ENCODE measurements at places on chromosomes 6 and 20.

DNA sequence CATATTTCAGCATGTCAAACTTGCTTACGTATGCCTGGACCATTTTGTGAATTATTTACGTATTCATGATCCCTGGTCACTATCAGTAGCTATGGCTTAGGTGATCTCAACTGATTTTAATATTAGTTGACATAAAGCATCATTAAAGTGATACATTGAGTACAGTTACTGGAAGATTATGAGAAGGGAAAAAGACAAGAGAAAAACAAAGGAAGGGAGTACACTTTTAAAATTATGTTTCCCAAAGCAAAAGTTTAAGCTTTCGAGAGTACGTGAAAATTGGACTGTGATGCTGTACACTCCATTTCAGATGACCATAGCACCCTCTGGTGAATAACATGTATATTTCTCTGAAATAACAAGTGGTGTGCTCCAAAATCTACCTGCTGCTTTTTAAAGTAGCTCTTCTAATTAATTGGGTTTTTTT is 215.0 kb upstream of the HSF2 start:
- no peak for DNase-seq

DNA sequence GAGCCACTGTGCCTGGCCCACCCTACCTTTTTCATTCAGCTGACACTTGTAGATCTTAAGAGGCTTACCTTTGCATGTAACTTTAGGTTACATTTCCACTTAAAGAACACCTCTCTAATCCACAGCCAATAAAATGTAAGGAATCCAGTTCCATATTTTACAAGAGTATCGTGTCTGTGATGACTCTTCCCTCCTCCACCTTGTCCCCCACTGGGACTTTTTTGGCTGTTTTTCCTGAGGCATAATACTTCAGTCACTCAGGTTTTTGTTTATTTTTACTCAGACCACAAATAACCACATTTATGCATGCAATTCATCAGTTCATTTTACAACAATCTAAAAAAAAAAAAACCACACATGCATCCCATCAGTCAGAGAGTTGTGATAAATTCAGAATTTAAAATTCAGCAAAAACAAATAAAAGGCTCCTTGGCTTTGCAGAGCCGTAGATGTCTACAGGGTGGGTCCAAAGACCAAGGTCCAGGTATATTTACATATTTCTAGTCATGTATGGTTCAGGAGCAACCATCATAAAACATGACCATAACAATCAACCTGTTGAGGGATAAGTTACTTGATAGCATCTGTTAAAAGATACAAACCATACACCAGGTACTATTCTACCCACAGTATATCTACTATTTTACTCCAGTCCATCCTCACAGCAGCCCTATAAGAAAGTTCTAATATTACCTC is 9.9 kb downstream of the ATXN1 start:
- DNase-seq = no peak

DNA sequence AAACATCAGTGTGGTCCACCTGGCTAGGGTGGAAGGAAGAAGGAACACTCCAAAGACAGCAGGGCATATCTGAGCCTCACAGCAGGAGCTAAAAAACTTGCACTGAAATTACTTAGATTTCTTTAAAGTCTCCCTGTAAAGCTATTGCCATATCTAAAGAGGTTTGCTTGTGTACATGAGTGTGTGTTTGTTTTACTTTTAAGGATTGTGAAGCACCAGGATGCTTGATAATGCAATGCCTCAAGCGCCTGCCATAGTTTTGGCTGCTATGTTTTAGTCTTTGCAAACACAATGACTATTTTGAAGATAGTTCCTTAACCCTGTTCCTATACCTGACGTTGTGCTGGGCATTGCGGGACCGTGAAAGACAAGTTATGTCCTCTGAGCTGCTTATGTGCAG is 65.0 kb downstream of the ID4 start:
- DNase-seq = no peak

DNA sequence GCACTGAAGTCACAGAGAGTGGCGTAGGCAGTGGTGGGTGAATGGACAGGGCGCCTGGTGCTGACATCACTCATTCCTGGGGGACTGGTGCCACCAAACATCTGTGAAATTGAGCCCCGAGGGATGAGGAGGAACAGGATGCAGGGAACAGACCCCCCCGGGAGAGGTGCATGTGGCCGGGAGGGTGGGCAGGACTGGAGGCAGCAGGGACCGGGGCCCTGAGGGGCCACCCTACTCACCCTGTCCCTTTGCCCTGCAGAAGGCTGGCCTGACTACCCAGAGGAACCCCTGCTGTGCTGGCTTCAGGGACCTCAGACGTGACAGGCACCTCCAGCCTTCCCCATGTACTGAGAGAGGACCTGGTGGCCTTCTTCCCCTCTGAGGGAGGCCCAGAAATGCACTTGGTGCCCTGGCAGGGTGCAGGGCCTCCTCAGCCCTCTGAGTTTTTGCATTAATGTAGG is 25.1 kb downstream of the SYNDIG1 start:
- DNase-seq = no peak

GRCh38 chr20:57386762-57387161 is 4.4 kb upstream of the RBM38 start:
- DNase-seq = no peak

DNA sequence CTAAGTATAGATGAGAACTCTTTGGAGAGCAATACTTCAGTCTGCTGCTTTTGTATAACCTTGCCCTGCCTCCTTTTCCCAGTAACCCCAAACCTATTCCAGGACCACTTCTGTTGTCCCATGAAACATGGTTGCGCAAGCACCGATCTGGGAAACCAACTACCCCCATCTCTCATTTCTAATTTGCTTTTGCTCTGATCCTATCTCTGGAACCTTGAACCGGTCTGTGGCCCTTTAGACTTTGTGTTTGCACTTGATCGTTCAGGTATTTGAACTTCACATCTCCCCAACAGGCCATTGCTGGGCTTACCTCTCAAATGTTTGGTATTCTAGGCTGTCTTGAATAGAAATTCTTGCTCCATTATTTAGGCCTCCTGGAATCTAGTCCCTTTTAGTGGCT is 25.0 kb downstream of the L3MBTL3 start:
- no peak for DNase-seq

- no peak for DNase-seq
Observed at GRCh38 chr20:36173451-36173933, 19.0 kb downstream of the EPB41L1 start.

GRCh38 chr6:121504227-121504626 is 68.8 kb downstream of the GJA1 start:
- no peak for DNase-seq

DNA sequence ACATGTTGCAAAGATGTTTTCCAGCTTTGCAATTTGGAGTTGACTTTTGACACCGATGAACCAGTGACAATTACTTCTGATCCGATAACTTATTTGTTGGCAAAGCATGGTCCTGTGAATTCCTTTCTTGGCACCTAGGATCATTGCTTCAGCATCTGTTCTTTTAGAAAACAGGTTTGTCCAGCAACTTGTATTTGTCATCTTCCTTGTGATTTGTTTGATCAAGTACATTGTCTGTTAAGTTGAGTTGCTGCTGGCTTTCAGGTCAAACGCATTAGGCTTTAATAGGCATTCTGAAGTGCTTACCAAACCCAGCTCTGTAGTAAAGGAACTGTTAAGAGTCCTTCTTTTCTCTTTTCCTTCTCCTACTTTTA is 192.4 kb upstream of the ZNF217 start:
- no peak for DNase-seq

DNA sequence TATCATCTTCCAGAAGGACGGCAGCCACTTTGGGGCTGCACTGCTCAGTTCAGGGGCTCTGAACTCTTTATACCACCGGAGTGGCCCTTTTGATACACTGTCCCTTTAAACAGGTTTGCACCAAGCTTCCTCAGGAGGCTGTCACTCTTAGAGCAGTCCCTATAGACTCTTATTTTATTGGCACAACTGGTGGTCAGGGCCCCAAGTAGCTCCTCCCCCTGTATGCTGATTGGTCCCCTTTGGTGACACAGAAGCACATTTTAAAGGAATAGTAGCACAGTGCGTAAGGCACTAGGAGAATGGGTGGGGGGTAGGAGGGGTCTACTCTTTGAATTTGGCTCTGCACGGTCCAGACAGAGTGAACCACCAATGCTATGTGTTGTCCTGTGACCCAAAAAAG is 122.6 kb upstream of the MLN start:
- no peak for DNase-seq

GRCh38 chr6:16321826-16322225 is 83.4 kb downstream of the GMPR start:
- DNase-seq = no peak

DNA sequence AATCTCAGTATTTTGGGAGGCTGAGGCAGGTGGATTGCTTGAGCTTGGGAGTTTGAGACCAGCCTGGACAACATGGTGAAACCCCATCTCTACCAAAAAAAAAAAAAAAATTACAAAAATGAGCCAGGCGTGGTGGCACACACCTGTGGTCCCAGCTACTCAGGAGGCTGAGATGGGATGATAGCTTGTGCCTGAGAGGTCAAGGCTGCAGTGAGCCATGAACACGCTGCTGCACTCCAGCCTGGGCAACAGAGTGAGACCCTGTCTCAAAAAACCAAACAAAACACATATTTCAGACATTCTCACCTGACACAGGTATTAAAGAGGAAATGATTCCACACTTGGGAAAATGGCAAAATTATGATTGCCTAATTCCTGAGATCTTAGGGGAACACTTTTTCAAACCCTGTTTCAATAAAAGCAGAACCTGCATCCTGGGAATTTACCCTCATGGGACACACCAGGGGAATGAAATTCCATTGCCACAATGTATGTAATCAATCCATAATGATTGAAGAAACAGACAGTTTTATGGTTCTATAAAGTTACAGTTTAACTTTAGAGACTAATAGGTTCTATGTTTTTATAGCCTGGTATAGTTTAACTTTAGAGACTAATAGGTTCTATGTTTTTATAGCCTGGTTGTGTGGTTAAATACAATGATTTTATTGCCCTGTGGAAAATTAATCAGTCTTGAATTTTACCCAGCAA is 29.6 kb upstream of the DNAAF9 start:
- DNase-seq = no peak

DNA sequence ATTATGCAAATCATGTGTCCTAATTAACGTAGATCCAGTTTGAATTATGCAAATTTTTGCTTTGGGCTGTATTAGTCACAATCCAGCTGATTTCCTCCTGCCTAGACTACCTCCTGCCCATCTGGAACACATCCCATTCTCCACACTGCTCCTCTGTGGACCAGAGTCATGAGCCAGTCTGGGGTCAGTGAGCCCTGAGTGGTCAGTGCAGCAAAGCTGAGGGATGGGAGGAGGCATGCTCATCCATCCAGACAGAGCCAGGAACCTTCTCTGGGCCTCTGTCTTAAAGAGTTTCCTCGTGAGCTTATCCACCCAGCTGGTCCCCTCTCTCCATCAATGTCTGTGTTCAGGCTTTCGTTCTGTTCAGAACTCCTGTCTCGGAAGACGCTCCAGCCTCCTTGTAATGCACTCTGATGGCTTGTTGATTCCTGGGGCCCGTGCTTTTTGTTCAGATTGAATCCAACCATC is 747.8 kb downstream of the PTPRT start:
- no peak for DNase-seq

GRCh38 chr6:158168040-158168289 is at the start of gene SERAC1:
TSS of gene SERAC1 (minus strand) at chr6:158168262. CDS start at chr6:158158363, 9,899 bp downstream.
- no peak for DNase-seq

DNA sequence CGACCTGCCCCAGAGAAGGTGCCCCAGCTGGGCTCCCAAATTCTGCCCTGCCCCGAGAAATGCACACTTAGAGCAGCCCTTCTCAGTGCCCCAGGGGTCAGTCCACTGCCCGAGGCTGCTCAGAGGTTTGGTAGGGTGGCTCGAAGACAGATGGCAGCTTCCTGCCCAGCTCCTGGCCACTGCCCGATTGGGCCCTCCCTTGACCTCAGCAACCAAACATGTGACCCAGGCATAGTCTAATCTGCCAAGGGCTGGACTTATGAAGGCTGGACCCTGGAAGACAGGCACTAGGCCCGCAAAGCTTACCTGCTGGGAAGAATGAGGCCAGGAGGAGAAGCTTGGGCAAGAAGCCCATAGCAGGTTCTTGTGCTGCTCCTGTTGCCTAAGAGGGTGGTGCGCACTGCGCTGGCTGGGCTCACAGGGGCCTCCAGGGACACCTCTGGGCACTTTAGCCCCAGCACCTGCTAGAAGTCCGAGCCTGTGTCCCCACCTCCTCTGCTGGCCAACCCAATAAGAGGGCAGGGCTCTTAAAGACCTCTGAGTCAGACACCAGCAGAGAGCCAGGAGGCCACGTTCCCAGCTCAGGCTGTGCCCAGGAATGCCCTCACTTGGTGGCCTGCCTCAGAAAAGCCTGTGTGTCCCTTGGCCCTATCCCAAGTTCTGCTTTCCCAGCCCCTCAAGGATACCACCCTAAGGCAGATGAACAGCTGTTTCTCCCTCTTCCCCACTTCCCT is 5.5 kb downstream of the SIGLEC1 start:
- no peak for DNase-seq

DNA sequence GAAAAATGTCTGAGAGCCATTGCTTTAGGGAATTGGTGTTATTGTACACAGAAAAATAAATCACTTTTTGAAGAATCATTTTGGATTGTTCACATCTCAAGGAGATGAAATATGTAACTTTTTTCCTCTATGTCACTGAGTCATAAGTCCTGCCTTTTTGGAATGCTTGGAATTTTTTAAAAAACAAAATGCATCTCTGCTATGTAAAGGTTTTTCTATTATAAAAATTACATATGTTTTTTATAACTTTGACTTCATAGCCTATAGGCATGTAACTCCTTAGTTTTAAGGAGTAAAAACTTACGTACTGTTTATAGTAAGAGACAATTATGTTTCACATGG is 8.7 kb downstream of the RNF144B start:
- no peak for DNase-seq

- DNase-seq = no peak
Observed at GRCh38 chr20:35011589-35012226, 56.0 kb downstream of the MYH7B start.

DNA sequence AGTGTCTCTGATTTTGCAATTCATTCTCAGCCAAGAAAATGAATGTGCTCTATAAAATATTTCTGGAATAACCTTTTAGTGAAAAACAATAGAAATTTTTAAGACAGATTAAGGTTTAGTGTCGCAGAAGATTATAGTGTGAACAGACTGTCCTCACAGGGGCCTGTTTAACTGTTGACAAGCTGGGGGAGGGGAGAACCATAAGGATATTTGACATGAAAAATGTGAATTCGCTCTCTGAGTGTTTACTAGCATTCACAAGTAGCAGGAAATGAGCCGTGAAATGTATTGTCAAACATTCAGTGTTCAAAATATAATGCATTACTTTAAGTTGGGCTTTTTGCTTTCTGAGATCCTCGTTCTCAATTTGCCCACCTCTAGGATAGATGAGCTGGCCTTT is 134.8 kb upstream of the TSHZ2 start:
- DNase-seq = no peak

Measured in stimulated activated CD4-positive, alpha-beta T cell treated with anti-CD3 and anti-CD28 coated beads, Interleukin-4, amount 100 ng/mL, for 24 hours (primary cell).